ENCODE measurements at places on chromosomes 4 and X. TPM values are rescaled to one million over a fixed set of nuclear protein-coding genes. Genes with fewer than 3 reads are reported as not detected.

DNA sequence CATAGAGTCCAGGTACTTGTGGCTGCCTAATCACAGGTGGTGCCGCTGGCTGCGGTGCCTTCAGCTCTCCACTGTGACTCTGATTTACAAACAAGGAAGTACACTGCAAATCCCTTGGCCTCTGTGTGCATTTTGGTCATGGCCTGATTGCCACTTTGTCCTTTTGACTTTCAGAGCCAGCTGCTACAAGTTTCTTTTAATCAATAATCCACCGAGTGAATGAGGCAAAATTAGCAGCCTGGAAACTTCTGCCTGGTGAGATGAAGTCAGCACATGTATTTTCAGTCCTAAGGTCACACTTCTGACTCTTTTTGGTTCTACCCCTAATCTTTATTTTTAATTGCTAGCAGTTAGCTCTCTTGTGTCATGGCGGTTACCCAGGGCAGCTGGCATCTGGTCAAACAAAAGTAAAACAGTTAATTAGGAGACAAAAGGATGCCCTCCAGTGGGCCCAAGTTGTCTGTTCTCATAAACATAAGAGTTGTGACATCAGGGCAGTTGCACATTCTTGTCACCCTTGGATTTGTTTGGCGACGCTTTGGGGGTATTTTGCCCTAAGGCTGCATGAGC is 62.3 kb upstream of the LNX1 start:
- H3K27ac ChIP-seq = no peak overlapping the region
- no peaks in the 10 kb centered on the region for H3K36me3 ChIP-seq
- no peak for DNase-seq
- no peaks in the 10 kb centered on the region for H3K4me1 ChIP-seq

DNA sequence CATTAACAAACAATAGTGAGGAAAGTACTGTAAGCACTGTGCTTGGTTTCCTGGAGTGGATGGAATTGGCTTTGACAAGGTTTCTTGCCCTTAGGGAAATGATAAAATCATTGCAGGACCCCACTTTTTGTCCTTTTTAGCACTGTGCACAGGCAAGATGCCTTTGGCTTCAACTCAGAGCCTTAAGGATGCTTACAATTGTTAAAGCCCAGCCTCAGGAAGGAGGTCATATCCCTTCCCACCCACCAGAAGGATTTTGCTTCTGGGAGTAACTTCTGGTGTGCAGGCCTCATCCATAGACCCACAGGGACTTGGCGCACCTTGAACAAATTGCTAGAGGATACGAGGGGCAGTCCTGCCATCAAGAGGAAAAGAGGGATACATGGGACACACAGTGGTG is 44.5 kb downstream of the STARD8 start:
- no peaks in the 10 kb centered on the region for H3K4me1 ChIP-seq
- H3K27ac ChIP-seq = no peak overlapping the region
- H3K36me3 ChIP-seq = no peaks in the 10 kb centered on the region
- DNase-seq = no peak
- H3K27me3 ChIP-seq = no peaks in the 10 kb centered on the region
- no peak overlapping the region for H3K4me3 ChIP-seq

DNA sequence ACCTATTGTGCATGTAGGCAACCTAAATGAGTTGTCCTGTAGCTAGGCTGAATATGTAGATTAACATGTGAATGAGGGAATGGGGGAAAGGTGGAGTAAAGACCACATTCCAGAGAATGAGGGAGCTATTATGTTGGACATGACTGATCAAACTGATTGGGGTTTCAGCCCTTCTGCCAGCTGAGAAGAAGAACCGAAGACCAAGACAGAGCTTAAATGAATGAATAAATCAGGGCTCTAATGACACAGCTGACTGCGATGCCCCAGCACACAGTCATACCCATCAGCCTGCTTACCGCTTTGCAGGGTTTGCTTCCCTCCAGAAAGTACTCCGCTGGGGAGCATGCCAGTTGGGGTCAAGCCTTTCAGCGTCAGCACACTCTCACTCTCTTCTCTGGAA is 315.4 kb downstream of the PPP3CA start:
- no peak for DNase-seq
- no peaks in the 10 kb centered on the region for H3K36me3 ChIP-seq
- H3K27me3 ChIP-seq = no peaks in the 10 kb centered on the region
- no peak overlapping the region for H3K27ac ChIP-seq
- peaks cover 4% of the 10 kb centered on the region for H3K4me1 ChIP-seq
- no peak overlapping the region for H3K4me3 ChIP-seq

GRCh38 chrX:2559124-2559523 is 58.3 kb upstream of the DHRSX start:
- no peaks in the 10 kb centered on the region for H3K36me3 ChIP-seq
- H3K4me1 ChIP-seq = no peaks in the 10 kb centered on the region
- H3K27me3 ChIP-seq = peaks cover 6% of the 10 kb centered on the region
- no peak overlapping the region for H3K4me3 ChIP-seq
- no peak overlapping the region for H3K27ac ChIP-seq

GRCh38 chrX:122272011-122272410 is 912.1 kb upstream of the GRIA3 start:
- no peak overlapping the region for H3K27ac ChIP-seq
- no peak overlapping the region for H3K4me3 ChIP-seq
- no peaks in the 10 kb centered on the region for H3K27me3 ChIP-seq
- no peaks in the 10 kb centered on the region for H3K4me1 ChIP-seq

- no peak for DNase-seq
- no peaks in the 10 kb centered on the region for H3K4me1 ChIP-seq
Measured at GRCh38 chr4:84944947-84945346, 21.5 kb downstream of the WDFY3 start.

- no peaks in the 10 kb centered on the region for H3K27me3 ChIP-seq
- H3K27ac ChIP-seq = no peak overlapping the region
- H3K36me3 ChIP-seq = no peaks in the 10 kb centered on the region
Measured at GRCh38 chr4:154559494-154560418, 3.1 kb upstream of the FGB start.

The CT45A3 gene
- not detected for total RNA-seq

The GPR173 gene
- not detected for total RNA-seq

The HTN3 gene
- total RNA-seq = not detected
